CD4-positive, alpha-beta T cell treated with Interleukin-15 for 1 hour (primary cell): ENCODE measurements at places on chromosomes 12 and 14.

DNA sequence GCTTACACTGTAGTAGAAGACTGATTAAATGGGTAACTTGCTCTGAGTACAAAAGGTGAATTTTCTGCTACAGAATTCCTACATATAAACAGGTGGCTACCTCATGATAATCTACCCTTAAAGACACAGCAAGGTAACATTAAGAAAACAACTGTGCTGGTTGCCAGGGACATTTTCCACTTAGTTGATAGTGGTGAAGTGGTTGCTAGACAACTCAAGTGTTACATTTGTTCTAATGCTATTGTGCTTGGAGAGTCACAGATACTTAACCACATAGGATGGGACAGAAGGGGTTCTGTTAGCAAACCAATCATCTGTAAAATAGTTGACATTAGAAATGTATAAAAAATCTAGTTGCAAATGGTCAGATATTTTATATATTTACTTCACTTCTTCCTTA lies 870.3 kb upstream of the SEL1L start:
- DNase-seq = no peak

DNA sequence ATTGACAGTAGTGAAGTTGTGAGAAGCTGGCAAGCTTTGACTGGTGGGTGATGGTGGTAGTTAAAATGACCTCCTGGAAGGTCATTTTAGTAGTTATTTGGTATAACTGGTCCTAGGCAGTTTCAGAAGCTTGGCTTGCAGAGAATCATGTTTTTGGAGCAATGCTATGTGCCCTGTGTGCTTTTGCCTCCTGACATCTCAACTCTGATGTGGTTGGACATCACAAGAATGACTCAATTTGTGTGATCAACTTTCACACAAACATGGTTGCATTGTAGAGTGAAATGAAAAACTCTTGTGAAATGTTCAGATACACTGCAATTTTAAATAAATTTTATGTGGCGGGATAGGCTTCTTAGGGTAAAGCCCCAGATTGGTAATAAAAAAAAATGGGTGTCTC lies 8.3 kb upstream of the ABCD2 start:
- no peak for DNase-seq

DNA sequence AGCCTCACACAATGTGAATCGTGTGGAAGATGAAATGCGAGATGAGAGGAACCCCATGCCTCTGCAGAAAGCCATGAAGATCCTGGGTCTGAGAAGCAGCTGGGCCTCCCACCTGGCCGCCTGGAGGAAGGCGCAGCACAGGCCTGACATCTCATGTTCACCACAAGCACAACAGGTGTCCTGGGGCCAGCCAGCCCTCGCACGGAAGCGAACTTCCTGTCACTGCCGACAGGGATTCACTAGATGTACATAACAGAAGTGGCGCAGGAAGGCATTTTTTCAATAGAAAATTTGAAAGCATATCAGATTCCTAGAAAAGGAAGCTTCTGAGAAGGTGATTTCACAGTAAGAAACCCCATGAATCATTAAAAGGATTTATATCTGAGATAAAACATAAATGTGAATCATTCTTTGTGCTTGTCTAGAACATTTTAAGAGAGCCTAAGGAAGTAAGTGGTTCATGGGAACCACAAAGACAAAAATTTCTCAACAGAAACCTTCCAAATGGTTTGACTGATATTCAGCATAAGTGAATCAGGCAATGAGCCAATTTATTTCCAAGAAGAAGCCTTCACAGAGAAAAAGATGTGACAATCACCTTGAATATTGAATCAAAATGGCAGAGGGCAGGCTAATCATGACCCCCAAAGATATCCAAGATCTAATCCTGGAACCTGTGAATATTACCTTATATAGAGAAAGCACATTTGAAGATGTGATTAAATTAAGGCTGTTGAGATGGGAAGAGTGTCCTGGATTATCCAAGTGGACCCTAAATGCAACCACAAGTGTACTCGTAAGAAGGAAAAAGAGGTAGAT lies 311.9 kb downstream of the DUSP6 start:
- DNase-seq = peak; percentile 68

DNA sequence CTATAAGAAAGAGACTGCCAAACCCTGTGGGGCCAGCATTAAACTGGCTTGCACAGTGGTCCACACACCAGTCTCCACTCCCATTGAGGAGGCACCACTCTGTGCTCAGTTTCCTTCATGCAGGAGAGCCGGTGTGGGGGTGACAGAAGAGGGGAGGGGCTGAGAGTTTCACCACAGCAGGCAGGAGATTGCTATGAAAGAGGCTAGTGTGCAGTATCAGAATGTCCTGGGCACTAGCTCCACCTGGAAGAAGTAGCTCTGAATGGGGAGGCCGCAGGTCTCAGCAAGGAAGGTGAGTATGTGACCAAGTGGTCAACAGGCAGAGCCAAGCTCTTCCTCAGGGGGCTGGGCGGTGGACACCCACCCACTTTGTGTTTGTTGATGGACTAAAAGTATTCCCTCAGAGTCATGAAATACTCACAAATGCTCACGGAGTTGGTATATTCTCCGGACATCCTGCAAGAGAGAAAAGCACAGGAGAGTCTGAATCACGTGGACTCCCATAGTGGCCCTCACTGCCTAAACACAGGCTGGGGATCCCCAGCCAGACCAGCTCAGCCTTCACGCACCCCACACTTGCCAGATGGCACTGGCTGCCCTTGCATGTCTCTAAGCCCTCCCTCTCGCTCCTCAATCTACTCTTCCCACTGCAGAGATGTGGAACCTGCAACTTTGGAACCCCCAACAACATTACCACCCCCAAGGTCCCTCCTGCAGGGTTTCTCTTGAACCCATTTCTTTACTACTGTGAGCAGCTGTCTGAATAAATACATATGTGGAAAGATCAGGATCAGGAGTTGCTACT lies 7.8 kb upstream of the KRT72 start:
- DNase-seq = no peak

DNA sequence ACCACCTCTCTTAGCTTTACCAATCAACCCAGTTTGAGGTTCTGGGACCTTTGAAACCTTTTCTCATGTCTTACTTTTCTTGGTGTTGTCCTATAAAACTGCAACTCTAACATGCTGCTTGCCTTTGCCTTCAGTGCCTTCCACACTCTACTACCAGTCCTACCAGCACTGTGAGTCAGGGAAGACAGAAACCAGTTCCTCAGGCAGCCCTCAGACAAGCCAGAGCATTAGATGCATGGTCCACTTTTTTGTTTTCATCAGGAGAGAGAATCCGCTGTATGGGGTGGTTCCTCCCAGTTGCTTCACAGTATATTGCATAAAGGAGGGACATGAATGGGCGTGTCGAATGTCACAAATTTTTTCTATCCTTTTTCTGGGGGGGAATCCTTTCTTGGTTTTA lies 17.3 kb upstream of the KLRB1 start:
- DNase-seq = no peak

- no peak for DNase-seq
Observed at GRCh38 chr14:22535126-22535525, 53.9 kb downstream of the DAD1 start.
